ENCODE measurements at places on chromosomes 6 and 20.

GRCh38 chr6:35596448-35597442 is 84.0 kb upstream of the TULP1 start:
- DNase-seq = no peak

DNA sequence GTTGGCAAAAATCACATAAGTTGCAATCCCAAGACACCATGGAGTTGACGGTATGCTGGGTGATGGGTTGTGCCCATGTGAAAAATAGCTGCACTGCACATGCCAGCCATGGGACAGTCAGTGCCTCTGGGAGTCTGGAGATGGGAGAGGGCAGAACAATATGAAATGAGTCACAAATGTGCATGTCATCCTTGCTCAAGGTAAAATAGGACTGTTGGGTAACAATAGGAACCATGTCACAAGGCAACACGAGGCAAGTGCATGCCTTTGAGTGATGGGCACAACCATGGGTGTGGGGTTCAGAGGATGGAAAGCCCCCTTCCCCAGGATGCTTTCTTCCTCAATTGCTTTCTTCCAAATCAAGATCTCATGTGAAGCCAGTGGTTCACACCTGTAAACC is 70.5 kb upstream of the PIM1 start:
- DNase-seq = no peak

DNA sequence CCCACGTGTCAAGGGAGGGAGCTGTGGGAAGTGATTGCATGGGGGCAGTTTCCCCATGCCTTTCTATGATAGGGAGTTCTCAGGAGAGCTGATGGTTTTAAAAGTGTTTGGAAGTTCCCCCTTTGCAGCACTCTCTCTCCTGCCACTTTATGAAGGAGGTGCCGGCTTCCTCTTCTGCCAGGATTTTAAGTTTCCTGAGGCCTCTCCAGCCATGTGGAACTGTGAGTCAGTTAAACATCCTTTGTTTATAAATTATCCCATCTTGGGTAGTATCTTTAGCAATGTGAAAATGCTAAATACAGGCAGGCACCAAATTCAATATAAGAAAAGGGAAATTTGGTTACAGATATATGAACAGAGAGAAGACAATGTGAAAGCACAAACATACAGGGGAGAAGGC is 96.4 kb upstream of the EPHA7 start:
- DNase-seq = no peak

- DNase-seq = no peak
Observed at GRCh38 chr6:23650676-23651075, 475.3 kb upstream of the NRSN1 start.

DNA sequence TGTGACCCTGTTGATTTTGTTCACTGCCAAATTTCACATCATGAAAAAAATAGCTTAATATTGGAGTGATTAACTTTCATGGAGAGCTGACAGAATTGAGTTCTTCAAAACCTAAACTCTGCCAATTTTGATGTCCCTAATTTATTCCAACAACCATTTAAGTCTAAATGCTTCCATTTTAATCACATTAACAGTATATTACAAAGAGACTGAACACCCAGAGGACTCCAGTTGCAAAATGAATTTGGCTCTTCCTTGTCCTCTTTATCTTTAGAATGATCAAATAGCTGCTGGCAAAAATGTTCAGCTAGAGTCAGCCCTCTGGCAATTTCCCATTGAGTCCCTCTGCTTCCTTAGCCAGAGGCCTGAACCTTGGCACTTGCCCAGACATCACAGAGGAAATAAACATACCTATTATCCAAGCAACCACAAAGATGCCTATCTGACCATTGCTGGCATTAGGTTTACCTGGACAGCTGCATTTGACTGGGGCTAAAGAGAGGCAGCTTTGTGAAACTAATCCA is 299.0 kb upstream of the STXBP5 start:
- DNase-seq = no peak

- no peak for DNase-seq
Observed at GRCh38 chr20:21154692-21155091, 28.8 kb downstream of the KIZ start.

DNA sequence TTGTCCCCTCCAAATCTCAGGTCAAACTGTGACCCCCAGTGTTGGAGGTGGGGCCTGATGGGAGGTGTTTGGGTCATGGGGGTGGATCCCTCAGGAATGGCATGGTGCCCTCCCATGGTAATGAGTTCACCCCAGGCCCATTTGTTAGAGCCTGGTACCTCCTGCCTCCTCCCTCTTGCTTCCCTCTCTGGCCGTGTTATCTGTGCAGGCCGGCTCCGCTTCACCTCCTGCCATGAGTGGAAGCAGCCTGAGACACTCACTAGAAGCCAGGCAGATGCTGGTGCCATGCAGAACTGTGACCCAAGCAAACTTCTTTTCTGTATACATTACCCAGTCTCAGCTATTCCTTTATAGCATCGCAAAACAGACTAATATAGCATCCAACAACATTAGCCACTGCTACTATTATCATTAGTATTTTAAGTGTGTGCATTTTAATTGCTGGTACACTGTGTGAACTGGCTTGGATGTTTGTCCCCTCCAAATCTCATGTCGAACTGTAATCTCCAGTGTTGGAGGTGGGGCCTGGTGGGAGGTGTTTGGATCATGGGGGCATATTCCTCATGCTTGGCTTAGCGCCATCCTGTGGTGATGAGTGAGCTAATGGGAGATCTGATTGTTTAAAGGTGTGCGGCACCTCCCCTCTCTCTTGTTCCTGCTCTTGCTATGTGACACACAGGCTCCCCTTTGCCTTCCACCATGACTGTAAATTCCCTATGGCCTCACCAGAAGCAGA is 12.2 kb upstream of the OSER1 start:
- DNase-seq = no peak

- no peak for DNase-seq
Observed at GRCh38 chr20:14488212-14488611, 150.8 kb upstream of the FLRT3 start.

GRCh38 chr6:6634735-6635075 is 46.2 kb downstream of the LY86 start:
- no peak for DNase-seq

DNA sequence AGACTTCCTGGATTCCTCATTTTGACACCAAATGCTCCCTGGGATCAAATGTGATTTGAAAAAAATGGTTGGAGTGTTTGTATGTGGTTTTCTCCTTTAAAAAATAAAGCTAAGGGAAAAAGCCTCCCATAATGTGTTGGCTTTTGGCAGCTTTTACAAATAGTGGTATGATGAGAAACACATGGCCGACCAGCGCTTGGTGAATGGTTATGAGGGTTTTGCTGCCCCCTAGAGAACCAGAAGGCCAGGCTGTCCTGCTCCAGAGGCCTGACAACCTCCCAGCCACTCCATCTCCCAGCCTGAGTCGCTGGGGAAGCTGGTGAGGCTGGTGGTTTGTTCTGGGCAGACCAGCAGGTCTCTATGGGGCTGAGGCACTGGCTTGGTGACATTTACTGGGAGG is 69.3 kb downstream of the CLIC5 start:
- DNase-seq = no peak

DNA sequence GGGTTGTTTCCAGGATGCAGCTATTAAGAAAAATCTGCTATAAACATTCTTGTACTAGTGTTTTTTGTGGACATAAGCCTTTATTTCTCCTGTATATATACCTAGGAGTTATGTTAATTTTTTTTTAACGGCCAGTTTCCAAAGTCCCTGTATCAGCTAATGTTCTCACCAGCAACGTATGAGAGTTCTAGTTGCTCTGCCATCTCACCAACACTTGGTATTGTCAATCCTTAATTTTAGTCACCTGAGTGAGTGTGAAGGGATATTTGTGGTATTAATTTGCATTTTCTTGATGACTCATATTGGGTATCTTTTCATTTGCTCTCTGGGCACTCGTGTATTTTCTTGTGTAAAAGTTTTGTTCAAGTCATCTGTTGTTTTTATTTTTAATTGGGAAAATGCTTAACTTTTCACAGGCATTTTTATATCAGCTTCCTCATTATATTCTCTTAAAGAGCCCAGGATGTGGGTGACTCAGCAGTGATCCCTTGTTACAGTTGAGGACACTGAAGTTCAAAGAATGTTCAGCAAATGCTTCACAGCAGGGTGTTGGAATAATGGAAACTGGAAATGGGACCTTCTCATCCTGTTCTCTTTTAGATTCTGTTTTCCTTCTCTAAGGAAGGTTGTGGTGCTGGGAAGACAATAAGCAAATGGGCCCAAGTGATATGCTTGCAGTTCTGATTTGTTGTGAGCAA is 211.7 kb upstream of the PRND start:
- no peak for DNase-seq

- DNase-seq = no peak
Observed at GRCh38 chr20:669573-669972, 6.0 kb downstream of the SCRT2 start.

- peak; percentile 33 for DNase-seq
Observed at GRCh38 chr6:217048-217659, 75.1 kb upstream of the DUSP22 start.

GRCh38 chr6:94272327-94272726 is 853.0 kb upstream of the EPHA7 start:
- no peak for DNase-seq

DNA sequence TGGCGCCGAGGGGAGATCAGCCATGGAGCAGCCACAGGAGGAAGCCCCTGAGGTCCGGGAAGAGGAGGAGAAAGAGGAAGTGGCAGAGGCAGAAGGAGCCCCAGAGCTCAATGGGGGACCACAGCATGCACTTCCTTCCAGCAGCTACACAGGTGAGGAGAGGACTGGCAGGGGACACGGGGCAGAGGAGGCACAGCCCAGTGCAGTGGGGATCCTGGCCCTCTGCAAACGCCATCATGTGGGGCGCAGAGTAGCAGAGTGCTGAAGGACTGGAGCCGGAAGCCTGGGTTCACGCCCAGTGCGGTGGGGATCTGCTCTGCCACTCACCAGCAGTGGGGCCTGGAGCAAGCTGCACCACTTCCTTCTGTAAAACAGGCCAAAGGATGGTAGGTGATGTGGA is 41.1 kb upstream of the FANCE start:
- DNase-seq = no peak

DNA sequence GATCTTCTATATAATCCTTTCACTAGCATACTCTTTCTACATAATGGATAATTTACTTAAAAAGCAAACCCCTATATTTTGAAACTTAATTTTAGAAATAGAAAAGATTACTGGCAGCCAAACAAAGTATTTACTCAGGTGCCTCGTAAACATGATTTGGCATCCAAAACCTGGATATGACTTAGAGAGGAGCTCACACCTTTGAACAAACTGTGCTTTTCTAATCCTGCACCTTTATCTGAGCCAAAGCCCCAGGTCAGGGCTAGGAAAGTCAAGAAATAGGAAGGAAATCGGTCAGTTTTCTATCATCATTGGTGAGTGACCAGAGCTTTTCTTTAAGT is 170.9 kb downstream of the PHF3 start:
- no peak for DNase-seq

- no peak for DNase-seq
Observed at GRCh38 chr6:21220271-21220987, 373.1 kb upstream of the SOX4 start.

DNA sequence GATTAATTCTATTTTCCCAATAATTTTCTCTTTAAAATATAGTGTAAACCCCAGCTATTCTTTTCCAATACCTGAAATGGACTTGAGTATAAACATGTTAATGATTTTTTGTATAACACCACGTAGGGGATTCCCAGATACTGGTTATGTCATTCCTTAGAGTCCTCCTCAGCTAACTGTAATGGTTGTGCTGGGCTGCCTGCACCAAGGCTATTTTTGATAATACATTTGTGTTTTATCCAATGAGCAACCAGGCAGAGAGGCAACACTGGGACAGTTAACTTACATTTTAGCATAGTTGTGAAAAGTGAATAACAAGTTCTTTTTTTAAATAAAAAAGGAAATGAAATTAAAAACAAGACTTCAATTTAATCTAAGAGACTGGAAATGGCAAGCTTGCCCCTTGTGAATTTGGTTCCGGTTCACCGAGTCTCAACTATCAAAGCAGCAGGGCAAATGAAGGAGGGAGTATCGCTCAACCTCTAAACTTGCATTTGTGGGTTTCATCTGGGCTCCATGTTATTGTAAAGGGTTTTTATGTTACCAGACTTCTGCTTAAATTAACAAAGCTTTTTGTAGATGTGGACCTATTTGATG is 18.8 kb upstream of the BACH2 start:
- DNase-seq = no peak

- no peak for DNase-seq
Observed at GRCh38 chr6:109255946-109256640, 126.2 kb downstream of the CD164 start.

DNA sequence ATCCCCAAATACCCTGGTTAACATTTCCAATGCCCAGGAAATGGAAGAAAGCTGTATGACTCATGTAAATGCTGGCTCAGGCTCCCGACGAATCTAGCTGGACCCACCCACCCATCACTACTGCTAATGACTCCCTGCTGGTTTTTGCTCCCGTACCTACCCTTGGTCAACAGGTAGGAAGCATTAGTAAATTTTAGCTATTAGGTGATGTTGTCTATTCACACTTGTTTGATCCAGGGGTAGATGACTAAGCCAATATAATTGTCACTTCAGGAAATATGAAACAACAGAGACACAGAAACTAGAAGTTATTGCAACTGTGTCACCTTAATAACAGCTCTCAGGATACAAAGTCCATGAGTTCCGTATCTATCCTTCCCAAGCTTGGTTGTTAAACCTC is 94.4 kb upstream of the BEND6 start:
- DNase-seq = no peak

DNA sequence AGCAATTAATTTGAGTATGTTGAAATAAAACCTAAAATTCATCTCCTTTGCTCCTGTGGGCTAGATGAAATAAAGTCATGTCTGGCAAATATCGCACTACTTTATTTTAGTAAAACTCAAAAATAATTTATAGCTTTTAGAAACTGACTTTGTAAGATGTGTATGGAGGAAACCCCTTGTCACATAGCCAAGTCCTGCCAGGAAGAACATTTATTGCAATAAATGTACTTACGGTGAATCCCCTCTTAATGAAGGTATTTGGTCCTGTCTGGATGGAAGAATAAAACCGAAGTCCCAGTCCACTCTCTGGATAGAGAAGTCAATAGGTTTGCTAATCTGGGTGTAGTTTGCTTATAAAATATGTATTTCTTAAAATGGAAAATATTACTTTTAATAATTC is 1226.8 kb upstream of the MAP3K7 start:
- DNase-seq = no peak

DNA sequence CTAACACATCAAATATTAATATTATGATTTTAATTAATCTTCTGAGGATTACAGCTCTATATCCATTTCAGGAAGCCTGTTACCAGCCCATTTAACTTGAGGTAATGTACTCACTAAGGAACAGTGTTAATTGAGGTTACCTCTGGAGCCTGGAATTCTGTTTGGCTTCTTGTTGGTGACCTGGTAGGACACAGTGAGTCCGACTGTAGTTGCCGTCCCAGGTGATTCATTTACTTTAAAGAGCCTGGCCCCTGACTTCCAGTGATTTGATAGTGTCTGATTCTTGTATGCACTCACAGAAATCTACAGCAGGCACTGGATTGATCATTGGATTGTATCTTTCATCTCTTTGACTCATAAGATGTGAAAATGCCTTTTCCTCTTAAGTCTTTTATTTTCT is 34.0 kb downstream of the IGF2R start:
- no peak for DNase-seq

- no peak for DNase-seq
Observed at GRCh38 chr6:10303608-10304506, 111.0 kb downstream of the TFAP2A start.

- no peak for DNase-seq
Observed at GRCh38 chr6:163860287-163861081, 446.0 kb downstream of the QKI start.

Data from activated CD4-positive, alpha-beta T cell treated with anti-CD3 and anti-CD28 coated beads for 4 hours (primary cell).